GM12892 (cell line): ENCODE measurements at places on chromosomes 12 and 14.

- no peak for DNase-seq
Observed at GRCh38 chr14:61221906-61222305, 59.2 kb downstream of the TMEM30B start.

DNA sequence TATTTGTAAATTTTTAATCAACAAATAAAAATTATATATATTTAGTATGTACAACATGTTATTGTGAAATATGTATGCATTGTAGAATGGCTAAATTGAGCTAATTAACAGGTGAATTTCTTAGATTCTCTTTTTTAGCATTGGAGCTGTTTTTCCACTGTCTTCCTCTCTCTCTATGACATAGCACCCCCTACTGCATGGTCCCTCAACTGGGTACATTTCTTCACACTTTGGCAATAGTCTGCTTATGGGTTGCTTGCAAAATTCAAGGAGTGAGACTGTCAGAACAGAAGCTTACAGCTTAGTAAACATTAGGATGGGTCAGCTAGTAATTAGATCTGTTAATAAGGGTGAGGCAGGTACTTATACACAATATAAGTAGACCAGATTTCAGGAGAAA, 658.5 kb upstream of the MGAT4C start:
- DNase-seq, result no peak

DNA sequence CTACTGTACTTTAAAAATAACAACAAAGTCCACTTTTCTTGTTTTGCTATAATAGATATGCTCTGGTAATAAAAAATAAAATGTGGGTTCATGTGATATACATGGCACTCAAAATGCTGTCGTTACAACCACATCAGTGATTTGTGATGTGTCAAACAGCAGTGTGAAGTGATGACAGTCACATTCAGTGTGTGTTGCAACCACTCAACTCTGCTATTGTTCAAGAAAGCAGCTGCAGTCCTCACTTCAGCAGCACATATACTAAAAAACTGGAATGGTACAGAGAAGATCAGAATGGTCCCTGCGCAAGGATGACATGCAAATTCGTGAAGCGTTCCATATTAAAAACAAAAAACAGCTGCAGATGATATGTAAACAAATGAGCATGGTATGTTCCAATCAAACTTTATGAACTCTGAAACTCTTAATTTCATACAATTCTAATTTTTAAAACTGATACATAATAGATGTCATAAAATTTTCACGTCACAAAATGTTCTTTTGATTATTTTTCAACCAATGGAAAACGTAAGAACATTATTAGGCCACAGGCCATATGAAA, 6.7 kb downstream of the TRMT5 start:
- DNase-seq, result no peak

DNA sequence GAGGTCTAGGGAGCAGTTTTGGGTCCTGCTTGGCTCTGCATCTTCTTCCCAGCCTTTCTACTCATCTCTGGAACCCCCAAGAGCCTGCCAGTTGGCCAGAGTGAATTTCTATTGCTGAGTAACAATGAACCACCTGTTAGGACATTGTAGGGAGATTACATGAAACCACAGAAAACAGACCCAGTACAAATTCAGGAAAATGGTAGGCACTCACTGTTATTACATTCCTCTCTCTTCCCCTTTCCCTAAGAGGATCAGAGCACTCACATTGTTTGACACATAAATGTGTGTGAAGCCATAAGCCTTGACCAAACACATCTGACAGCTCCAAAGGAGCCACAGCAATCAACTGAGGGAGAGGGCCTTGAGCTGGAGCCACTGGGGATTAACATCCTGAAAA, 216.1 kb downstream of the TMEM132D start:
- no peak for DNase-seq

DNA sequence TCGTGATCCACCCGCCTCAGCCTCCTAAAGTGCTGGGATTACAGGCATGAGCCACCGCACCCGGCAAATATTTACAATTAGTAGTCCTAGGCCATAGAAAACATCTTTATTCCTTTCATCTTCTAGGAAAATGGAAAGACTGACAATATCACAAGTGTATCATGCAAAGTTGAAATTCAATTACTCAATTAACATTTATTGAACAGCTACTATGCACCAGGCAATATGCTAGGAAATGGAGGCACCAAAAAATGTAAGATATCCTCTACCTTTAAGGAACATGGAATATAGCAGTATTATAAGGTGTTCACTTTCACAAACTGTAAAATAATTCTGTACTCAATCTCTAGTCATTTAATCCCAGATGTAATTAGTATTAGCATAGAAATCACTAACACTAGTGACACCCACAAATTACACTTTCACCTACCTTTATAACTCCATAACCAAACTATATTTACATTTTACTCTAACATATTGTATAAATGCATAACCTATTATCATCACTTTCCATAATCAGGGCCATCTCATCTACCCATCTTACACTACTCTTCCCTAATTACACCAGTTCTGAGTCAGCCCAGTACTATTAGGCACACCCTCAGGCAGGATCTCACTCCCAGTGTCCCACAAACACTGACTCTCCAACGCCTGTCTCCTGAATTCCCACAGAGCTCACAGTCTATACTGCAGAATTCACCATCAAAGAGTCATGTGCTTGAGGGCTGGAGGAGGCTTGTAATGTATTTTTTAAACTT, 10.4 kb downstream of the CORO1C start:
- no peak for DNase-seq

DNA sequence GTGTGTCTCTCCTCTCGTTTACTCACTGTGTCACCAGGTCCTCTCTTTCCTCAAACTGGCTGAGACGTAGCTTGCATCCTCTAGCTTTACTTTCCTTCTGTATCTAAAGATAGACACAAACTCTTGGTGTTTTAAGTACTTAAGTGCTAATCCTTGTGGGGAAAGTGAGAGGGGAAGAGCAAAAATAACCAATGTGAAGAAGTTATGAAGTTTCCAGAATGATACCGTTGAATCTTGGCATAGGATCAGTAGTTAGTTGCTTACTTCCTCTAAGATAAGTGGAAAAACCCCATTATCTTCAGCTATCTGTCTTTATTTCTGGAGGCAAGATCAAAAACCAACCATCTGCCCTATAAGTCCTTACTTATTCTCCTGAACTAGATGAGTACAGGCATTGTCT, 10.6 kb downstream of the FAR2 start:
- DNase-seq, result no peak

GRCh38 chr14:86902176-86902950, 1090.6 kb downstream of the GALC start:
- DNase-seq, result no peak

DNA sequence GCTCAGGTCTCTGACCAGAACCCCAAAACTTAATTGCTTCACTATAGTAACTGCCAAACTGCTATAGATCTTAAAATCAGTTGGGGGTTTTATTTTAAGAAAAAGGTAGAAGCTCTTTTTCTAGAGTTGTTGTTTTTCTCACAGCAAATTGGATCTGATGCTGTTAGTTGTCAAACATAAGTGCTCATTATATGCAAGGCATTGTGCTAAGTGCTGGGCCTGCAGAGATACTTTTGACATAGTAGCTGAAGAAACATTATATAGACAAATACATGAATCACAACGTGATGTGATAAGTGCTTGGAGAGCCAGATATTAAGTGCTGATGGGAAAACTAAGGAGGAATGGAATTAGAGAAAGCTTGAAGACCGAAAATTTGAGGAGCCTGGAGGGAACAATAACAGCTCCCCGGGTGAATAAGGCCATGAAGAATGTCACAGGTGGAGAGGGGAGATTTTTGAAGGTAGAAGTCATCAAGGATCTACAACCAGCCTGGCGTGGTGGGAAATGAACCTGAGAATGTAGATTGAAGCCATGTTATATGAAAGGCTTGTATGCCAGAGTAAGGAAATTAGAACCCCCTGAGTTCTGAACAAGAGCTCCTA, 126.5 kb downstream of the DYRK2 start:
- no peak for DNase-seq

DNA sequence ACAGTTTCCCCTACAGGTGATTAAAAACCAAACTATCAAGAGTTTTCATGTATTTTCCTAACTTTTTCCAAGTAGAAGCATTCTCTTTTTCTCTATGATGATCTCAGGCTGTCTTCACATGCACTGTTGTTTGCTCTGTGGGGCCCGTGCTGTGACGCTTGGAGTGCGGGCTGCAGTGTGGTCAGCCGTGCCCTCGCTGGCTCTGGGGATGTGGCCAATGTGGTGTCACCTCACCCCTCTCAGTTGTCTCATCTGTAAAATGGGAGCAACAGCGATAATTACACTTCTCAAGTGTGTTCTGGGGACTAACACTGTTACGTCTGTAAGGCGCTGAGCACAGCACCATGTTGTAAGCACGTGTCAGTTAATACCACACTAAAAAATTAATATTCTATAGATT, 28.6 kb downstream of the DDX51 start:
- DNase-seq, result no peak

- no peak for DNase-seq
Observed at GRCh38 chr12:79023784-79024183, 159.2 kb downstream of the SYT1 start.
